ENCODE measurements at places on chromosomes 5 and 9. TPM values are rescaled to one million over a fixed set of nuclear protein-coding genes. Genes with fewer than 3 reads are reported as not detected.

The ZNF483 gene
- total RNA-seq: 1.5 TPM

The C5orf58 gene
- total RNA-seq: not detected

GRCh38 chr9:69433968-69434367, 109.0 kb downstream of the ENTREP1 start:
- no peak overlapping the region for H3K4me3 ChIP-seq
- H3K36me3 ChIP-seq: no peaks in the 10 kb centered on the region
- DNase-seq: no peak
- no peaks in the 10 kb centered on the region for H3K27me3 ChIP-seq
- no peaks in the 10 kb centered on the region for H3K4me1 ChIP-seq
- H3K27ac ChIP-seq: no peak overlapping the region

- no peaks in the 10 kb centered on the region for H3K27me3 ChIP-seq
- H3K4me1 ChIP-seq: peaks cover 35% of the 10 kb centered on the region
- no peak overlapping the region for H3K27ac ChIP-seq
- no peak for DNase-seq
- peaks cover 7% of the 10 kb centered on the region for H3K36me3 ChIP-seq
These were observed 12.4 kb downstream of the IL4 start for GRCh38 chr5:132686193-132686592.

DNA sequence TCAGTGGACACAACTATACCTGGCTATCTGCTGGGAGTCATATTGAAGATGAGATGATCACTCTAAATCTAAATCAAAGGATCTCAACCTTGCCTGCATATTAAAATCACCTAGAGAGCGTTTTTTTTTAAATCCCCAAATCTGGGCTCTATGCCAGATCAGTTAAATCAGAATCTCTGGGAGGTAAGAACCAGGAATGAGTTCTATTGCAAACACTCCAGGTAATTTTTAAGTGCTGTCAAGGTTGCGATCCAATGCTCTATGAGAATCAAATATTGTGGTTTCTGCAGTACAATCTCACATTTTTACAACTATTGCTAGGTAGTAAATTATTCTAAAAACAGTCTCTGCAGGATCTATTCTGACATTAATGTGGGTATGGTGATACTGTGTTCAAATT, 202.3 kb upstream of the OR13F1 start:
- H3K27me3 ChIP-seq: peaks cover 7% of the 10 kb centered on the region
- no peak overlapping the region for H3K27ac ChIP-seq
- no peak for DNase-seq
- H3K4me3 ChIP-seq: no peak overlapping the region
- H3K36me3 ChIP-seq: no peaks in the 10 kb centered on the region

DNA sequence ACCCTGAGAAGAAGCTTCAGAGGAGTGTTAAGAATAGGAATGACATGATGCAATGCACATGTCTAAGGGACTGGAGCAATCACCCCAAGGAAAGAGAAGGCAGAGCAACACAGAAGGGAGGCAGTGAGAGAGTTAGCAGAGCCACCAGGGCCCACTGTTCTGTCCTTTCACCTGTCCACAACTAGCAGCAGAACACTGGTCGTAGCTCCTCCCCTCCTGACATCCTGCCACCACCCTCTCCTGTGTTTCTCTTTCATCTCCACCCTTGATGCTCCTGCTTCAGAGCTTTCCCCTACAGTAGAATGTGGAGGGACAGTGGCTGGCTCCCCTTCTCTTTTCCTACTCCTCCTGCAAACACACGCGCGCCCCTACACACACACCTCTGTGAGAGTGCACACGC, 483.4 kb upstream of the KIF2A start:
- H3K36me3 ChIP-seq: no peaks in the 10 kb centered on the region
- H3K27me3 ChIP-seq: no peaks in the 10 kb centered on the region
- H3K4me1 ChIP-seq: no peaks in the 10 kb centered on the region
- no peak for DNase-seq
